ENCODE measurements at places on chromosomes 6 and 20.

DNA sequence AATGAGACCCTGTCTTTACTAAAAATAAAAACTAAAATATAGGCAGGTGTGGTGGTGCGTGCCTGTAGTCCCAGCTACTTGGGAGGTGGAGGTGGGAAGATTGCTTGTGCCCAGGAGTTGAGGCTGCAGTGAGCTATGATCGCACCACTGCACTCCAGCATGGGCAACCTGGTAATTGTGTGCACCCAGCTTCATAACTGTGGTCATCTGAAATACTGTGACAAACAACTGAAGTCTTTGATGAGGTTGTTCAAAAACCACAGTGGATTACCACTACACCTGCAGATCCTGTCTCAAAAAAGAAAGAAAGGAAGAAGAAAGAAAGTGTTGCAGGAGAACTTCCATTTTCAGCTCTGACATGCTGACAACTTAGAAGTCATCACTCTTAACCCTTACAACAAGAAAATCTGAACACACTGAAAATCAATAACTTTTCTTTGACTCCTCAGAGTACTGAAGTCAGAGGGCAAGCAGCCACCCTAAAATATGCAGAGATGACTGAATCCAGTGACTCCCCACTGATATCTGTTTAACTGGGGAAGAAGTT is 13.8 kb upstream of the ZBP1 start:
- DNase-seq: no peak

- peak; percentile 17 for DNase-seq
Observed at GRCh38 chr6:158283304-158283980, 28.8 kb upstream of the TULP4 start.

DNA sequence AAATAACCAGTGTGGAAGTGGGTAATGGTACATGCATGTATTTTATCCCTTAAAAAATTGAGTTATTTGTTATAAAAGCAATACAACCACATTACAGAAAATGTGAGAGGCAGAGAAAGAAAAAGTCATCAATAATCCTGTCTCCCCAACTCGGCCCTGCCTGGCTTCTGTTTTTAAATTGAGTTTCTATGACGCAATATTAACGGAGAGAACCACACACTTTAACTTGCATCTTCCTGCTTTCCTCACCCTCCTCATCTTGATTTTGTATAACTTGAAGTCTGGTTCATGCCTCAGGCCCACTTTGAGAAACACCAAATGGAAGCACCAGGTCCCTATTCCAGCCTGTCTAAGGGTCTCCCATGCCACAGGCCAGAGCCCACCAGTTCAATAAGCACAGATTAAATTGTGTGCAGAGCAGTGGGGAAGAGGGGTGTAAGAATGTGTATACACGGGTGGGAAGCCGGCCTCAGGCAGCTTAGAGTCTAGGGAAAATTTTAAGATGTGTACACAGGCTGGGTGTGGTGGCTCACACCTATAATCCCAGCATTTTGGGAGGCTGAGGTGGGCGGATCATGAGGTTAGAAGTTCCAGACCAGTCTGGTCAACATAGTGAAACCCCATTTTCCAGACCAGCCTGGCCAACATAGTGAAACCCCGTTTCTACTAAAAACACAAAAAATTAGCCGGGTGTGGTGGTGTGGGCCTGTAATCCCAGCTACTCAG is 15.9 kb downstream of the KCNK5 start:
- no peak for DNase-seq

DNA sequence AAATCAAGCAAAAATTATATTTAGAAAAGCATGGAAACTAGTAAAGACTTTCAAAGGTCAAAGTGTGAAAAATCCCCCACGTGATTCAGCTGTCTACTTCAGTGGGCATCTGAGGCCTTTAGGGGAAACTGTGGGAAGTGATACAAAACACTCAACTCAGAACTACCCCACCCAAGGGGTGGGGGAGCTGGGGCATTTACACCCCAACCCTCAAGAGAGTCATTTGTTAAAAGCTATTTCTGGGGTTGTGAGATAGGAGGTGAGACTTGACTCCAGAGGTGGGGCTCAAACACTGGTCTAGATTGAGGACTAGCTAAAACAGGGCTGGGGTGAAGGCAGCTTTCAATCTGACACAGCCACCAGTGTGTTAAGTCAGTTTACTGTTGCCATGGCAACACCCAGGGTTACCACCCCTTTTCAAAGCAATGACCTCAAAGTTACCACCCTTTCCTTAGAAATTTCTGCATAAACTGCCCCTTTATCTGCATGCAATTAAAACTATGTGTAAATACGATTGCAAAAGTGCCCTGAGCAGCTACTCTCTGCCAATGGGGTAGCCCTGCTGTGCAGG is 9.9 kb upstream of the GTSF1L start:
- DNase-seq: no peak

DNA sequence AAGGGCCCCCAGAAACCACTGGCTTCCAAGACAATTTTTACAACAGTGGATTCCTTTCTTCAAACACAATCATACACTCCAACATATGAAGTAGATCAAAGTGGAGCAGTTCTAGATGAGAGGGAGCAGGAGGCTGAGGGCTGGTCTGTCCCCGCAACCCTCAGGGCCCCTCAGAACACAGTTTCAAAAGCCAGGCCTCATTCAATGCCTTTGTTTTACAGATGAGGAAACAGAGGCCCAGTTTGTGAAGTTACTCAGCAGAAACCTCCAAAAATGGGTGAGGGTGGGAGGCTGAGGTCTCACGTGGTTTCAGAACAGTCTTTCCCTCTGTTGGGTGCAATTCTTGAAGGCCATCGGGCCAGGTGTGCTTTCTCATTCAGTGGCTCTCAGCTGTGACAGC is 134.9 kb downstream of the SCML4 start:
- DNase-seq: no peak

DNA sequence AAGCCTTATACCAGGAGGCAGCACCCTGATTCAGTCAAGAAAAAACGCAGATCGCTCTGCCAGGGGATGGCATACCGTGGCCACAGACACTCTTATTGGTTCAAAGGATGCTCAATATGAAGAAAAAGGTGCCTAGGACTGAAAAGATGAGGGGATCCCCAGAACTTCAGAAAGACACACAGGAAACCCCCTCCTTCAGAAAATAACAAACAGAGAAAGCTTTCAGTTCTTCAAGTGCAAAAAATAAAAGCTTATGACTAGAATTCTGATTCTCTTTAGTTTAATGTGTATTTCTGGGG is 17.7 kb upstream of the MYB start:
- no peak for DNase-seq

DNA sequence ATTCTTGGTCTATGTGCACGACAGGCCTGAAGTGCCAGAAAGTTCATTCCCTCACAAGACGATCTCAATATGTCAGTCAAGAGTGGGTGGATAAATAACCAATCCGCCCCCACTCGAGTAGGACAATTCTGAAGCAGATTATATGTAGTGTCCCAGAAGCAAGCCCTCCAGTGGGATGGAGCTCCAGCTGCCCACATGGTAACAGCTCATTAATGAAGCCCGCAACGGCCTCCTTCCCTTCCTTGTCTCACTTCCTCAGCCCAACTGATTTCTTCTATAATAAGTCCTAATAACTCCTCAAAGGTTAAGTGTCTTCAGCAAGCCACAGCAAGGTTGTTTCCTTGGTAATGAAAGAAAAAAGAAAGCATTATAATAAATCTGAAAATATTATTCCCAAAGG is 82.1 kb upstream of the F13A1 start:
- no peak for DNase-seq

DNA sequence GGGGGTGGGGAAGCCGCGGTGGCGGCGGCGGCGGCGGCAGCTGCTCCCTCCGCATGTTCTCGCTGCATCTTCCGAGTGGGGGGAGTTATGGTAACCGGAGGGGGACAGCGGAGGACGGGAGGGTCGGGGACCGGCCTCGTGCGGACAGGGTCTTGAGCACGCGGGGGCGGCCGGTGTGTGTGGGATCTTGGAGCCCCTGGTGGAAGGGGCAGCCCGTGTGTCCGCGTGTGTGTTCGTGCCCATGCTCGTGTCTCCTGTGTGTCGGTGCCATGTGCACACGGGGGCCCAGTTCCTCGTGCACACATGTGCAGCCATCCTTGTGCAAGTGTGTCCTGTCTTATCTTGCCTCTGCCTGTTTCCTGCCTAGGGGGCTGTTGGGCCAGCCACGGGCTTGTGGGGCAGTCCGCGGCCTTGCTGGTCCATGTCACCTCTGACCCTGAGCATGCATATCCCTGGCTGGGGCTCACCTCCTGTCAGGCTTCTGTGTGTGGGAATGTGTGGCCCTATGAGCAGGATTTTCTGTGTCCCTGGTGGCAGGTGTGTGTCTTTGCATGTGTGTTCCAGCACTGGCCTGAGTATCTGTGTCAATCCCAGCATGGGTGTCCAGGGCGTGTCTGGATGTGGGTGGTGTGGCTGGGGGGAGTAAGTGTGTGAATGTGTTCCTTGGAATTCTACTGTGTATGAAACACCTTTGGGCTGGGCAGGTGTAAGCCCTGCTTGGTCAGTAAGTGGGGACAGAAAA is 8.5 kb downstream of the SYNGAP1 start:
- DNase-seq: no peak

Data from T-helper 9 cell (primary cell).